T1000 (cell line): ENCODE measurements at places on chromosomes 3 and 15.
A peak's percentile ranks its signal among the peaks of the same experiment; 100 is the strongest.

DNA sequence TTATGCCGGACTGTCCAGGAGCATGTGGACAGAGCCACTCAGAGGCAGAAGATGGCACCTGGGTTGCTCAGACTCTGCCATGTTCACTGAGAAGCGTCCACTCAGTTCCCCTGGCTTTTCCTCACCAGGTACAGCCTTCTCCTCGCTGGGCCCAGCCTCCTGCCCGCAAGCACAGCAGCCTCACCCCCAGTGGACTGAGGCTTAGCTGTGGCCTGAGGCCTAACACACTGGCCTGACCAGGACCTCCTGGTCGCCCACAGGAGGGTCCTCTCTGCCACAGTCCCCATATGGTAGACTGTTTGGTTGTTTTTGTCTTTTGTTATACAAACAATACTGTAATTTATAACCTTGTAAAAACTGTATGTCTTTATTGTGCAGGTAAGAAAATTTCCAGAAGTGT, 15.5 kb downstream of the HTR3C start:
- DNase-seq = no peak

DNA sequence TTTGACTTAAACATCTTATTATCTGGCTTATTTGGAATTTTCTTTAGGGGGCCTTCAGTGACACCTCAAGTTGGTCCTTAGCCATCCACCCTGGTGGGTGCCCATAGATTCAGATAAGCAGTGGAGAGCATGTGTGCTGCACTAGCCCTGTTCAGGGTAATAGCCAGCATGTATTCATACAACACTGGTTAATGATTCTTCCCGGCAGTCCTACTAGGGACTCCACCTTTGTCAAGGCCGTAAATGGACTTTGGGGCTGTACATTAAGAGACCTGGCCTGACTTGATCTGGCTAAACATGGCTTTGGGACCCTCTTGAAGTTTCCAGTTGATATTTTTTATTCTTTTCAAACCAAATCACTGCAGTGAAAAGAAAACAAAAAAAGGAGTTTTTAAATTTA, 125.8 kb downstream of the PTPRG start:
- DNase-seq = no peak

GRCh38 chr3:68256635-68257223, 602.3 kb upstream of the SUCLG2 start:
- DNase-seq = no peak

GRCh38 chr3:85170646-85171045, 211.9 kb downstream of the CADM2 start:
- no peak for DNase-seq

DNA sequence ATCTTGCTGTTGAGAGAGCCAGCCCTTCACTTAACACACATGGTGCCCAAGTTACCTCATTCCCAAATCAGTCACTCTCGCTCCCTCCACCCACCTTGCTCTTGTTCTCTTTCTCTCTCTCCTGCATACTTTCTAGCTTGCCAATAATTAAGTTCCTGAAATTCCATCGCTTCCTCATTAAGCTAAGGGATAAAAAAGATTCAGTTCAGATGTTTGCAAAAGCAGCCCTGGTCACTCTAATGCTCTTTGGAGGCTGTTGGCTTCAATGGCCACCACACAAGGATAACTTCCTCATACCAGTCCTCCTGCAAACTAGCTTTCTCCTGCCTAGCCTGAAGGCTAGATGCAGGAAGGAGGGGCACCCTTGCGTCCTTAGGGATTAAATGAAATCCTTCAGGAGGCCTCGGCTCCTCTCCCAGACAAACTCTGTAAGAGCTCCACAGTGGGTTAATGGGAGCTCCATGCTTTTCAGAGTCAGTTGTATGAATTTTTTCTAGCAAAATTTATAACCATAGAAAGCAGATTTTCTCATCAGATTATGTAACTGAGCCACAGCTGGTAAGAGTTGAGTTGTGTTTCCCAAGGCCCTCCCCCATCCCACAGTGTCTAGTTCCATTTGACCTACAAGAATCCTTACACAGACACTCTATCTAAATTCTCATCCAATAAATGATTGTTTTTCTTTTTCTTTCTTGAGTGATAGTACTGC, 176.6 kb upstream of the TRIM42 start:
- DNase-seq = no peak

DNA sequence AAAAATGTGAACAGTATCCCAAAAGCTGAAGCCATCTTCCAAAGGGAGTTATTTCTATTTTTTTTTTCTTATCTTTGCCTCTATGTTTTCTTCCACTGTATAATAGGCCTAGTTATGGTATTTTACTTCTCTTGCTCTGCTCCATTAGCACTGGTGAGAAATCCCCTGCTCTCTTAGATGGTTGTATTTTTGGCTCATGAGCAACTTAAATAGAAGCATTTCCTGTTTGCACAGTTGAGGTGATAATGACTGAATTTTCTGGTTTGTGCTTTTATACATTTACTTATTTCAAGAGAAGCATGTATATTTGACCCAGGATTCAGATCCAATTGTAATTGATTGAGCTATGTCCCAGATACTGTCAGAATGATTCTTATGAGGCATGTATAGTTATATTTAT, 61.6 kb upstream of the CD200R1L start:
- DNase-seq = no peak

- DNase-seq = no peak
Observed at GRCh38 chr15:98651581-98652220, 3.4 kb downstream of the IGF1R start.

- no peak for DNase-seq
Observed at GRCh38 chr15:53447053-53447574, 312.3 kb downstream of the WDR72 start.

DNA sequence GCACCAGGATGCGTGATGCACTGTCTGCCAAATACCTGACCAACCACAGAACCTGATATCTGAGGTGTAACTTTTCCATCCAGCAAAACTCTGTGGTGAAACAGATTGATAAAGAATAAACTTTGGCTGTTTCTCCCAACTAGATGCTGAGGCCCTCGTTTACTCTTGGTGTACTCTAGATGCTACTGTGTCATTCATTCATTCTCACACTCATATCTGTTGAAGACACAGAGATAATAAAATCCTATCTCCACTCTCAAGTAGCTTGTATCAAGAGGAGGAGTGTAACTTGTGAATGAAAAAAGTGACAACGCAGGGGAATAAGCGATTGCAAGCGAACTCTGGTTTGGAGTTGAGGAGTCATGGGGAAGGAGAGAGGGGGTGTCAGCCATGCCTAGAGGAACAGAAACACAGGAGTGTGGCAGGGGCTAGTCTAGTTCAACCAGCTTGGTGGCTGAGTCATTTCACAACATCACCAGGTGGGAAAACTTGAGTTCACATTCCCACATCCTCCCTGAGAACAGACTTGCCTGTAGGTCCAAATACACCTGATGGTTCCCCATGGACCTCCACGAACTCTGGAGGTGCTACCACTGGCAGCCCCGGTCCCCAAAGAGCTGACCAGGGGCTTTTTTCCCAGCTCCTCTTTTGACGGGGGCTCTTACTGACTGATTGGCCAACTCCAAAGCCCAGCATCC, 73.3 kb upstream of the SNRK start:
- DNase-seq = no peak

DNA sequence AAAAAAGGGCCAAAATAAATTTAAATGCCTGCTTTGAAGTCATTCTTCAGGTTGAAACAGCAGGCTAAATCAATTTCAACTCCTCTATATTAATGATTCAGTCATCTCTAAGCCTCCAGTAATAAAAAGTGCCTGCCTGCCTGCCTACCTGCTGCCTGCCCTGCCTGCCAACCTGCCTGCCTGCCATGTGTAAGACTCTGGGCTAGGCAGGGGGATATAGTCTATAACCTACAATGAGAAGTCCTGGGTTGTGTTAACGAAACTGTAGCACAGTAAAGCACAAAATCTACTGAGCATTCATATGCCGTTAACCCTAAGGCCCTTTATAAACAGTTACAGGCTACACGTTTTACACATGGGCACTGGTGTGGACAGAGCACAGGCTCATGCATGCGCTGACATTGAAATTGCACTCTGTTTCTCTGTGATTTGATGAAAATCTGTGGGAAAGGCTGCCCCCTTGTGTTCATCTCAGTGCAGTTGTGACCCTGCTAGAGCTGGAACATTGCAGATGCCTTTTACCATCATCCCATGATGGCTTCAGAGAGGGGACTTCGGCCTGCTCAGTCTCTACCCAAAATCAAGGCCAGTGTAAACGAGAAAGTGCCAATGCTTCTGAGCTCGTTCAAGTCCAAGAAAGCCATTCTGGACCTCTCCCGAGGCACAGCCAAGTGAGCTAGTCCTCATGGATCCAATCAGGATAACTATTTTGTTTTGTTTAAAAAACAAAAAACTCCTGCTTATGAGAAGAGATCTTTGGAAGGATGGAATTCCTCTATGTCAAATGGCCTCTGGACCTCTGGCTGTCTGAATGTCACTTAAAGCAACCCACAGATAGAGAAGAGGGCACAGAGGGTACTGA, 64.6 kb downstream of the EFL1 start:
- DNase-seq = peak; percentile 31

DNA sequence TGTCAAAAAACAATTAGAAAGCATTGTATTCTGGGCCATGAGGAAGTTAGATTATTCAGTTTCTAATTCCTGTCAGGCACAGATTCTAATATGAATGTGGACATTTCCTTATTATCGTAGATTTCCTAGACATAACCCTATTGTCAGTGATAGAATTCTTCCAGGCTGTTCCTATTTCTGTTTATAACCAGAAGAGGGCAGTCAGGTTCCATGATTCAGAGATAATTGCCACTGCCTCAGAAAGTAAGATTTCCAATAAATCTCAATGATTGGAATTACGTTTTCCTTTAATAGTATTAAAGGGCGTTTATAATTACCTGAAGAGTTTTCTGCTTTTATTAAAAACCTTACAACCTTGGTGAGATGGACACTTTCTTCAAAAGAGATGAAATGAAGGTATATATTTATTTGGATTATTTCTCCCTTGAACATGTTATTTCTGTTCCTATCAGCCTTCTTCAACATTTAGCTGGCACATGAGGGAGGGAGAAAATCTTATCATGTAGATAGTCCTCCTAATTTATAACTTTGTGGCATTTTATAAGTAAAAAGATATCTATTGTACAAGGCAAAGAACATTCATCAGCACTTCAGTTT, 439.2 kb downstream of the MCTP2 start:
- DNase-seq = no peak

DNA sequence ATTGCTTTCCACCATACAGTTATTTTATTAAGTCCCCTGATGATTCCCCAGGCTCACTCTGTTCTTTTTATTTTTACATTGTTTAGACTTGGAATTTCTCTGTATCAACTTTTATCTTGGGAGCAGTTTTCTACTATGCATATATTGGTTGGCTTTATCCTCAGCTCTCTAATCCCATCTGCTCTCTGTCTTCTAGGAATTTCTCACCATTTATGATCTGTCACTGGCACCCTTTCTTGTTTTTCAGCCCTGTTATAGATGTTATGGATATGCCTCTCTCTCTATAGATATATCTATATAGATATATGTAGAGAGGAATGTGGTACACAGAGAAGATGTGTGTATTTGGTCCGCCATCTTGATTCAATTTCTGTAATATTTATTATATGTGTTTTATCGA, 90.5 kb downstream of the SH3GL3 start:
- no peak for DNase-seq

- no peak for DNase-seq
Observed at GRCh38 chr15:59111251-59111650, 6.3 kb downstream of the CCNB2 start.

DNA sequence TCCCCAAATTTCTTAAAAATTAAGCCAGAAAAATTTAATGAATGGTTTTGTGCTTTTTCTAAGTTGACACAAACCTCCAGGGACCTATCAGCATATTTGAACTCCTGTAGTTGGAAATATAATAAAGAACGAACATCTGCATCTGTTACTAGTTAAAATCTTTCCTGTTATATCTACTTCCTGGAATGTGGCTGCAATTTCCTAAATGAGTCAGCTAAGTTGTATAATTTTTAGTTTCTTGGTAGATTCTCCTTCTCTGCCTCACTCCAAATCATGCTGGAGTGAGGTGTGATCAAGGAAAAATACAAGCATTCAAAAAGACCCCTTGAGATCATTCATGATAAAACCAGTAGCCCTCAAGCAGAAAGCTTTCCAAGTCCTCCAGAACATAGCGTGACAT, 106.2 kb upstream of the MCTP2 start:
- DNase-seq = no peak
